ENCODE measurements at places on chromosomes 6 and 20. TPM values are rescaled to one million over a fixed set of nuclear protein-coding genes. Genes with fewer than 3 reads are reported as not detected.

- H3K27ac ChIP-seq = no peak overlapping the region
- no peak overlapping the region for H3K4me3 ChIP-seq
- no peak for DNase-seq
- H3K4me1 ChIP-seq = no peaks in the 10 kb centered on the region
- no peaks in the 10 kb centered on the region for H3K36me3 ChIP-seq
- H3K27me3 ChIP-seq = no peaks in the 10 kb centered on the region
These were observed 1005.5 kb upstream of the CITED2 start for GRCh38 chr6:140379919-140380318.

GRCh38 chr6:110491644-110492317 lies 15.4 kb upstream of the SLC22A16 start:
- no peak for DNase-seq
- H3K4me3 ChIP-seq = no peak overlapping the region
- no peak overlapping the region for H3K27ac ChIP-seq
- H3K27me3 ChIP-seq = peaks cover 10% of the 10 kb centered on the region
- no peaks in the 10 kb centered on the region for H3K36me3 ChIP-seq

DNA sequence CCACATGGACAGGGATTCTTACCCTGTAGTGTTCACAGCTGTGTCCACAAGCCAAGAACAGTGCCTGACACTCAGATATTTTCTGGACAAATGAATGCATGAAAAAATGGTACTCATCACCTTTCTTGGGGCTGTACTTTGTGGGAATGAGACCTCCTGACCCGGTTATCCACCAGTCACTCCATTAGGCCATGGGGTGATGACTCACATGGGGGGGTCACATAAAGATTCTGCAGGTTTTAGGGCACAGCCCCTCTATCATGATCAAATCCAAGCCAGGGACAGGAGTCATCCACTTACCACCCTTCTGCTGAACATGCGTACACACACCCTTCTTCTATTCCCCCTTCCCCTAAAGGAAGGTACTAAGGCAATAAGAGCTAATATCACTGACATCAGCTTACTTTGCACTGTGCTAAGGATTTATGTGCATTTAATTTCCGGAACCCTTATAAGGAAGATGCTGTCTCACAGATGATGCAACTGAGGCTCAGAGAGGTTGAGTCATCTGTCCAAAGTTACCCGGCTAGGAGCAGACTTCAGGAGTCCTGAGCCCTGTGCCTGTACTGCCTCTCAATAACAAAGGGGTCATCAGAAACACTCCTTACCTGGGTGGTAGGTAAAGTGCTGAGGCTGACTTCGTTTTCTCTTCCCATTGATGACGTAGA lies 107.8 kb downstream of the NFATC2 start:
- no peaks in the 10 kb centered on the region for H3K27me3 ChIP-seq
- H3K27ac ChIP-seq = no peak overlapping the region
- DNase-seq = no peak
- peaks cover 37% of the 10 kb centered on the region for H3K36me3 ChIP-seq

- peaks cover 3% of the 10 kb centered on the region for H3K4me1 ChIP-seq
- H3K36me3 ChIP-seq = no peaks in the 10 kb centered on the region
- no peaks in the 10 kb centered on the region for H3K27me3 ChIP-seq
- H3K27ac ChIP-seq = no peak overlapping the region
These were observed 66.9 kb downstream of the TOX2 start for GRCh38 chr20:43981540-43981939.

DNA sequence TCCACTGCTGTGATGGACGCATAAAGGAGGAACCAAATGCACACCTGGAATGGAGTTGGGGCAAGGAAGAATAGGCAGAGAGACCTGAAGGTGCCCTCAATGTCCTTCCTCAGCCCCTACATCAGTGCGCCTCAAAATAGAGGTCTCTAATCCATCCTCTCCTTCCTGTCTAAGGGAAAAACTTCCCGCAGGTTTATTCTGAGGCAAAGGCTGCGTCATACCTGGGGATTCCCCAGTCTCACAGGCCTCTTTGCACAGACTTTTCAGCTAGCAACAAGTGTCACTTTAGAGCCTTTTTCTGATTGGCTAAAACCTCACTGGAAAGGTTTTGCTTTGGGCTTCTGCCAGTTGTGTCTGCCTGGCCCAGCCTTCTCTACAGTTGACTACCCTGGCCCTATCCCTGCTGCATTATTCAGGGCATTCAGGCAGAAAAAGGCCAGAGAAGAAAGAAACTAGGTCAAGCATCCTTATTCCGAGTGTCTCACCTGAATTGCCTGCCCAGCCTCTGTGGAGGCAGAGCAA lies 1.8 kb upstream of the HLA-DQB1 start:
- H3K4me3 ChIP-seq = no peak overlapping the region
- H3K36me3 ChIP-seq = peaks cover 15% of the 10 kb centered on the region
- peaks cover 21% of the 10 kb centered on the region for H3K27me3 ChIP-seq
- peak; percentile 36 for DNase-seq
- H3K4me1 ChIP-seq = peaks cover 38% of the 10 kb centered on the region

DNA sequence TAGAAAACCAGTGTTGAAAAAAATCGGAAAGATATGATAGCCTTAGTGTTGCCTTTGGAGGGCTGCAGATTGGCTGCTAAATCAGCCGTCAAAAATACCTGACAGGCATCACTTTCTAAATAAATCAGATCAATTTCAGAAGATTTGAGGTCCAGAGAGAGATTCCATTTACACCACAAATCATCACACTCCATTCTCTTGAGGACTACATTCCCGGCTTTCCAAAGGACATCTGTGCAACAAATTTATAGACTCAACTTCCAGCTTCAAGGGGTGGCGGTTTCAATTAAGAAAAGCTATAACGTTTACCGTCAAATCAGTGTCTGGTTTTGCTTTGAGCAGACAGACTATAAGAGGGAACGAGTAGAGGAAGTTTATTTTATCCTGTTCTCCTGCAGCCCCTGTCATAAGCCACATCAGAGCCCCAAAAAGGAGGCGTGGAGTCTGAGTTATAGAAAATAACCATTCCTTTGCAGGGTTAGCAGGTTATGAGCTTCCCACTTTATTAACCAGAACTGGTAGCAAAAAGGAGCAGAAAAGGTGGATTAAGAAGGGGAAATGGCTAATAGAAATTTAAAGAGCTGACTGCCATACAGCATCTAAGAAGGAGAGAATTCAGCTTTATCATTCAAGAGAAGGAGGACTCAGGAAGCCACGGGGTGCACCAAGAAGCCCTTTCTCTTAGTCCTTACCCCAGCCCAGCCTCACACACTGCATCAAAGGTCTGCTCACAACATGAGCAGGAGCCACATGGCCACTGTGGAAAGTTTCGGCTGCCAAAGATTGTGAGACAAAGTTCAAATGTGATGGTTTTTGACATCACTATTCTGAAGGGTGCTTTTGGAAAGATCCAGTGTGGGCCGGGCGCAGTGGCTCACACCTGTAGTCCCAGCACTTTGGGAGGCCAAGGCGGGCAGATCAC lies 12.9 kb upstream of the UQCC2 start:
- DNase-seq = peak; percentile 13
- peaks cover 6% of the 10 kb centered on the region for H3K27me3 ChIP-seq
- H3K4me1 ChIP-seq = peaks cover 16% of the 10 kb centered on the region
- peak overlapping the region; percentile 25 for H3K27ac ChIP-seq

DNA sequence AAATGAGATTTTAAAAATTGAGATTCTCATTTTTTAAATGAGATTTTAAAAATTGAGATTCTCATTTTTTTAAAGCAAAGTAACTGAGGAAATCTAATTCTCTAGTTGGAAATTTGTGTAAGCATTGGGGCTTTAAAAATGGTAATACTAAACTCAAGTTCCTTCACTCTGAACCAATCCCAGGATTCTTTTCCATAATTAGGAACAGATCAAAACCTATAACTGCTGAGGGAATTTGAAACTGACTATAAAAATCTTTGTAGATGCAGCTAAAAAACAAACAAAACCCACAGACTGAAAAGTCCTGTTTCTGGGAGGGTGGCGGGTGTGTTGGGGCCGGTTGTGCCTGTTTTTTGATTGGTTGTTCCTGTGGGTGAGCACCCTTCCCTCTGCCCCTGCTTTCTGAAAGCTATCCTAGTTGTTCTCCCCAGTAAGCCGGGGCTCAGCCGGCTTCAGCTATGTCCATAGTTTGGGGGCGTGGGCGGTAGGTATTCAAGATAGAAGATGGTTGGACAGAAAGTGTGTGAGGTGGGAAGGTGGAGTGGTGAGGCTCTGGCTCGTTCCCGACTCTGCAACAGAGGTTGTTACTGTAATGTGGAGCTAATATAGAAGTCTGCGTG lies 49.3 kb downstream of the GFRA4 start:
- H3K27ac ChIP-seq = no peak overlapping the region
- H3K4me1 ChIP-seq = no peaks in the 10 kb centered on the region
- no peak for DNase-seq

GRCh38 chr6:155528982-155529453 lies 73.4 kb upstream of the NOX3 start:
- H3K27ac ChIP-seq = peak overlapping the region; percentile 76
- no peak for DNase-seq
- no peak overlapping the region for H3K4me3 ChIP-seq
- peaks cover 26% of the 10 kb centered on the region for H3K4me1 ChIP-seq
- H3K36me3 ChIP-seq = peaks cover 11% of the 10 kb centered on the region
- H3K27me3 ChIP-seq = no peaks in the 10 kb centered on the region

GRCh38 chr6:134517145-134517658 lies 199.3 kb upstream of the SGK1 start:
- H3K4me3 ChIP-seq = no peak overlapping the region
- H3K27ac ChIP-seq = peak overlapping the region; percentile 29
- H3K36me3 ChIP-seq = peaks cover 2% of the 10 kb centered on the region
- H3K27me3 ChIP-seq = no peaks in the 10 kb centered on the region
- H3K4me1 ChIP-seq = peaks cover 26% of the 10 kb centered on the region
- no peak for DNase-seq

DNA sequence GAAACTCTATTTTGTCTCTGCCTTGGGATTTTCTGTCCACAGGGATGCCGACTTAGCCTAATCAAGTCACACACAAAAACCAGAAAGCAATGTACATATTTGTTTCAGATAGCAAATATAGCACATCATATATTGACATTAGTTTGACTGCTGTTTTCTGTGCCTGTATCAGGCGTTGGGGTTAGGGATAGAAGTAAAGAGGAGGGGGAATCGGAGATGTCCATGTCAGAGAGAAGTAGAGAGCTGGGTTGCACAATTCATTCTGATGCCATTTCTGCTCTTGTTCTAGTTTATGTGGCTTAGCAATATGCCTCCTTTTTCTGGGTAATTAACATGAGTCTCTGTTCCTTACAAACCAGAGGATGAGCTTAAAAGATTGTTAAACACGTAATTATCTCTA lies 14.7 kb upstream of the IPCEF1 start:
- H3K4me3 ChIP-seq = no peak overlapping the region
- H3K27me3 ChIP-seq = no peaks in the 10 kb centered on the region

DNA sequence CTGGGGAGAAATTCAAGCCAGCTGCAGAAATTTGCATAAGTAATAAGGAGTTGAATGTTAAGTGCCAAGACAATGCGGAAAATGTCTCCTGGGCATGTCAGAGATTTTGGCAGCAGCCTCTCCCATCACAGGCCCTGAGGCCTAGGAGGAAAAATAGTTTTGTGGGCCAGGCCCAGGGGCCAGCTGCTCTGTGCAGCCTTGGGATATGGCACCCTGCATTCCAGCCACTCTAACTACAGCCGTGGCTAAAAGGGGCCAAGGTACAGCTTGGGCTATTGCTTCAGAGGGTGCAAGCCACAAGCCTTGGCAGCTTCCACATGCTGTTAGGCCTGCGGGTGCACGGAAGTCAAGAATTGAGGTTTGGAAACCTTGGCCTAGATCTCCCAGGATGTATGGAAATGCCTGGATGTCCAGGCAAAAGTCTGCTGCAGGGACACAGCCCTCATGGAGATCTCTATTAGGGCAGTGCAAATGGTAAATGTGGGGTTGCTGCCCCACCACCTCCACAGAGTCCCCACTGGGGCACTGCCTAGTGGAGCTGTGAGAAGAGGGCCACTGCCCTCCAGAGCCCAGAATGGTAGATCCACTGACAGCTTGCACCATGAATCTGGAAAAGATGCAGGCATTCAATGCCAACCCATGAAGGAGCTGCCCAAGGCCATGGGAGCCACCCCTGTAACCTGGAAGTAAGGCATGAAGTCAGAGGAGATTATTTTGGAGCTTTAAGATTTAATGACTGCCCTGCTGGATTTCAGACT lies 126.5 kb downstream of the DTNBP1 start:
- H3K27me3 ChIP-seq = no peaks in the 10 kb centered on the region
- H3K36me3 ChIP-seq = peaks cover 11% of the 10 kb centered on the region
- H3K27ac ChIP-seq = no peak overlapping the region
- H3K4me1 ChIP-seq = no peaks in the 10 kb centered on the region
- no peak for DNase-seq

GRCh38 chr6:159754959-159755914 lies 6.6 kb upstream of the ACAT2 start:
- H3K27ac ChIP-seq = peak overlapping the region; percentile 50
- DNase-seq = no peak
- peaks cover 20% of the 10 kb centered on the region for H3K4me1 ChIP-seq
- H3K27me3 ChIP-seq = no peaks in the 10 kb centered on the region

DNA sequence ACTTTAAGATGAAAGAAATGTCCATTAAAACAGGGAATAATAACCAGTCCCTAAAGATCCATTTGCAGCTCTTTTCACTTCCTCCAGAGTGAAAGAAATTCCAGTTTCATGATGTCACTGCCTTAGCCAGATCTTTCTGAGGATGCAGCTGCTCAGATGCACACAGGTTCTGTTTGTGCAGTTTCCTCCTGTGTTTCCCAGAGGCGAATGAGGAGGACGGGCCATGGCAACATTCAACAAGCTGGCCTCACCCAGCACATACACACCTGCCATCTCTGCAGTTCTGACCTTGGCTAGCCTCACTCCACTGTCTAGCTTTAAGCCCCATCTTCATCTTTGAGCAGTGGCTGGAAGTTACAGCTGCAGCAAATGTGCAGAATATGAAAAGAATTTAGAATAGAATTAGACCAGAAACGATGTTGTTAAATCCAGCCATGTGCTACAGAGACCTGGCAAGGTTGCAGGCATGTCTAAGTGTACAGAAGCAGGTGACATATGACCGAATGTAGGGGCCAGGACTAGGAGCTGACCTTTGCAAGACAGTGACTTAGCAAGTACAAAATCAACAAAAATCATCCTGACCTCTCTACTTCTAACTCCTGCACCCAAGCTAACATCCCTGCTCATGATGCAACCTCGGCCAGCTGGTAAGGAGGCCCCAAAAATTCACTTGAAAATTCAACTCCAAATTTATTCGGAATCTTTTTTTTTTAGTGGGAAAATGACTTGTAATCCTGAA lies 35.0 kb downstream of the FAM50B start:
- no peak overlapping the region for H3K27ac ChIP-seq
- no peak for DNase-seq
- peaks cover 4% of the 10 kb centered on the region for H3K27me3 ChIP-seq
- no peak overlapping the region for H3K4me3 ChIP-seq

- no peak overlapping the region for H3K27ac ChIP-seq
- no peak overlapping the region for H3K4me3 ChIP-seq
- no peaks in the 10 kb centered on the region for H3K36me3 ChIP-seq
- H3K27me3 ChIP-seq = no peaks in the 10 kb centered on the region
- DNase-seq = no peak
These were observed 560.8 kb downstream of the CD109 start for GRCh38 chr6:74256781-74257180.

- H3K4me1 ChIP-seq = no peaks in the 10 kb centered on the region
- no peak overlapping the region for H3K4me3 ChIP-seq
- no peak overlapping the region for H3K27ac ChIP-seq
- peaks cover 4% of the 10 kb centered on the region for H3K36me3 ChIP-seq
These were observed 162.6 kb downstream of the BCKDHB start for GRCh38 chr6:80268865-80269730.

Gene IL17A
- not detected for total RNA-seq

Gene JPH2
- total RNA-seq = 0.14 TPM

Gene KCNS1
- total RNA-seq = 0.70 TPM

Gene CALHM6
- total RNA-seq = 5.6 TPM

Gene WFDC2
- 0.98 TPM for total RNA-seq

Gene PEDS1
- 19.3 TPM for total RNA-seq

Gene RIMS4
- total RNA-seq = 0.08 TPM

Gene CPXM1
- total RNA-seq = 4.3 TPM

Gene SMIM8
- total RNA-seq = 9.6 TPM

Gene SDCBP2
- 3.3 TPM for total RNA-seq

Gene TREM2
- not detected for total RNA-seq

Gene OR12D2
- total RNA-seq = not detected
